ENCODE measurements at places on chromosomes 12 and 14.

DNA sequence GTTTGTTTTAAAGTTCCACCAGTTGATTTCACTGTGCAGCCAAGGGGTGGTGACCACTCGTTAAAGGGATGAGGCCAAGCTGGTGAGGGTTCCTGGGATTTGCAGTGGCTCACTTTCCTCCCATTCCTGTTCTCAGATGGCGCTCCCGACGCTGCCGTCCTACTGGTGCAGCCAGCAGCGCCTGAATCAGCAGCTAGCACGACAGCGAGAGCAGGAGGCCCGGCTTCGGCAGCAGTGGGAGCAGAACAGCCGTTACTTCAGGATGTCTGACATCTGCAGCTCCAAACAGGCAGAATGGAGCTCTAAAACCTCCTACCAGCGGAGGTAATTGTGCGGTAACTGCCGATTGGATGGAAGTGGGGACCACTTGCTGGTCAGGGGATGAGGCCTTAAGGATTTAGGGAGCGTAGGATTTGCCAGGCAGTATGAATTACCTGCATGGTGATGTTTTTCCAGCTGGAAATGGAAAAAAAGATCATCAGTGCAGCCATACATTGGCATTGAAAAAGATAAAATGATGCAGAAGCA lies 2.9 kb downstream of the TCHP start:
- DNase-seq, result no peak

DNA sequence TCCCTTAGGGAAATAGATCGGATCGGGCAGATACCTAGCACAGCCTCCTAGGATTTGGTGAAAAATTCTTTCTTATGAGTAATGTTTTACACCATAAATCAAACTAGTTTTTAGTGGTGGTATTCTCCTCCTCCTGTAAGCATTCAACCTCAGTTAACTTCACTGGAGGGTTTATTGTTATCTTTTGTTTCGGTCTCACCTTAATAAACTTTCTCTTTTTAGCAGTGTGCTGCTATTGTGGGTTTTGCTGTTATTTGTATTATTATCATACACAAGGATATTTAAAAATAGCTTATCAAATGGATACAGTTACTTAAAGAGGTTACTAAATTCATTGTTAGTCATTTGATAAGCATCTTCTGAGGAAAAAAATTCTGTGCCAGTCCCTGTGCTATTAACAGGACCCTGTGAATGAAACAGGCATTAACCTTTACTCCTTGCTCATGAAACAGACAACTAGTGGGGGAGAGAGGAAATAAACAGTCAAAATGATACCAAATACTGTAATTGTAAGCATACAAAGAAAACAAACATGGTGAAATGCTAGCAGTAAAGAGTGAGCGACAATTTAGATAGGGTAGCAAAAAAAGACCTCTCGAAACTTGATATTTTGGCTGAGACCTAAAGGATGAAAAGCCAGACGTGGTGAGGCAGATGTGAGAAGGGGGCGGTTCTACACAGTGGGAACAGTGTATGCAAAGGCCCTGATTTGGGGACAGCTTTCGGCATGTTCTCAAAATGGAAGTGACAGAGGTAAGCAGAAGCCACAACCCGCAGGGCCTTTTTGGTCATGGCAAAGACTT lies 178.7 kb upstream of the SOX5 start:
- no peak for DNase-seq

- no peak for DNase-seq
Observed at GRCh38 chr14:91290986-91291385, 46.5 kb upstream of the GPR68 start.

GRCh38 chr12:45615268-45615667 lies 114.2 kb upstream of the ARID2 start:
- DNase-seq, result no peak

- peak; percentile 35 for DNase-seq
Observed at GRCh38 chr14:92573761-92574498, 60.3 kb downstream of the RIN3 start.

DNA sequence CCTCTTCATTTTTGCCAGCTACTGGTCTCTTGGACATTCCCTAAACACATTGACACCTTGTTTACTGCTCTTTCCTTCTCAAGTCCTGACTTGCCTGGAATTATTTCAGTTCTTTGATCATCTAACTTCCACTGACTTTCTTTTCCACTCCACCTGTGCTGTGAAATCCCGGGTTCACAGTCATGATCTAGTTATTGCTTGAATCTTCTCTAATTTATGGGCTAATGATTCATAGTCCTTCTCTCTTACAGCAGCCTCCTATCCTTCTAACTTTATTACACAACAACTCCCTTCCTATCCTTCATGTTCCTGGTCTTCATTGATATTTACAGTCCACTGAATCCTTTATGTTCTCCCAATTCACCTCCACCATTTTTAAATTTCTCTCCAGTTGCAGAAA lies 260.1 kb downstream of the C12orf75 start:
- no peak for DNase-seq

DNA sequence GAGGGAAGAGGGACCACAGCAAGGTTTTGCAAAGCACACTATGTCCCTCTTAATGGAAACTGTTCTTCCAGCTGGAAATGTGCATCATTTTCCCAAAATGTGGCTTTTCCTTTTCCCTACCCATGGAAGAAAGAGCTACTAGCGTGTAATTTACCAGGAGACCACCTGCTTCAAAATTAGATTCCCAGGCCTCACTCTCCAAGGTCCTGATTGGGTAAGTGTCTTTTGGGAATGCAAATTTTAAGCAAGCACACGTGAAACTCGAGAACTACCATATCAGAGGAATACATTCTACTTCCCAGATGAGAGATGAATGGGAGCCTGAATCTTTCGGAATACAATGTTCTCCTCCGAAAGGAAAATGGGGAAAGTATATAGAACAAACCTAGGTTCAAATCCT lies 201.6 kb upstream of the NOS1 start:
- DNase-seq, result no peak

DNA sequence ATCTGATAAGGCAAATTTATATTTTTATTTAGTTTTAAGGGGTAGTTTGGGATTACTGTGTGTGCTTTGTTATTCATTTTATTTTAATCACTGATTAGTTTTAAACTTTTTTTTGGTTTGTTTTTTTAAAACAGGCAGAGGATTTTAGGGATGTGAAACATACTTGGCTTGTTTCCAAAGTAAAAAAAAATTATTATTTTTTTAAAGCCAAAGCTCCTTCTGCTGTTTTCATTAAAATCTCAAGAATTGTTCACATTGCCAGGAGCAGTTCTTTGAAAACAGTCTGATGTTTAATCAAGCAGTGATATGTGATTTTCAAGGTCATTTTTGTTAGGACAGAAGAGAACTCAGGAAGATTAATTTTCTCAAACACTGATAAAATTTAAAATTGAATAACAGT lies 11.2 kb downstream of the TTC8 start:
- DNase-seq, result no peak

Data from iPS-NIHi11 (cell line).